ENCODE measurements at places on chromosomes 6 and 20.

- DNase-seq, result no peak
Measured at GRCh38 chr6:24329451-24329850, 28.4 kb downstream of the DCDC2 start.

GRCh38 chr6:121885399-121886152, 450.1 kb downstream of the GJA1 start:
- no peak for DNase-seq

- no peak for DNase-seq
Measured at GRCh38 chr6:52726741-52727535, 36.3 kb downstream of the GSTA2 start.

DNA sequence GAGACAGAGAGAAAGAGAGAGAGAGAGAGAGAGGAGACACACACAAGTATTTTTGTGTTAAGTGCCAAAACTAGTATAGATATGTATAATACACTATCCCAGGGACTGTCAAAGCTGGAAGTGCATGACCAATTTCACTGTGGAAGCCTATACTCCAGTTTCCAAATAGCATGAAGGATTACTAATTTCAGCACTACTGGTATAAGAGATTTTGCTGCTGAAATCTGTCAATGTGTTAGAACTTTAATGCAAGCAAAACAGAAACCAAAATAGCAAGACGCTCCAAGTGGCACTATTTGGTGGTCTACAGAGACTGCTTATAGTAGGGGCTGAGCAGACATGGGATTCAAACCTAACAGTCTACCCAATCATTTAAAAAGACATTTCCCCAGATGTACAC, 284.8 kb downstream of the BTBD9 start:
- no peak for DNase-seq

- no peak for DNase-seq
Measured at GRCh38 chr6:97282238-97282725, 734 bp downstream of the MMS22L start.

GRCh38 chr6:121237859-121238258, 96.4 kb downstream of the TBC1D32 start:
- DNase-seq, result no peak

- no peak for DNase-seq
Measured at GRCh38 chr6:166591026-166591425, 4.5 kb upstream of the RAMACL start.

- DNase-seq, result no peak
Measured at GRCh38 chr6:145025488-145025887, 709.8 kb downstream of the EPM2A start.

DNA sequence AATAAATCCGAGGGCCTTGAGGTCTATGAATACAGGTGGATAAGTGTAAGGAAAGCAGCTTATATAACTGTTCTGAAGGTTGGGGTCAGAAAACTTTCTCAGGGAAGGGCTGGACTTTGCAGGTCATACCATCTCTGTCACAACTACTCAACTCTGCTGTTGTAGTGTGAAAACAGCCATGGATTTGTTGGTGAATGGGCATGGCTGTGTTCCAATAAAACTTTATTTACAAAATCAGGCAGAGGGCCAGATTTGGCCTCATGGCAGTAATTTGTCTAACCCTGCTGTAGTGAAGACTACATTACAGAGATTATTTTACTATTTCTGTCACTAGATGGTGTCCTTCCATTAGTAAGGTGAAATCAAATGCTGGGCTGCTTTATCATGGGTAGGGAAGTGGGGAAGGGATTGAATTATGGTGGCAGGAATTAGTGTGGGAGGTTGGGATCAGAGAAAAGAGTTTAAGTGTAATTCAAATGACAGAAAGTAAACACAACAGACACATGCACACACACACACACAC, 409.6 kb upstream of the CHD6 start:
- no peak for DNase-seq

GRCh38 chr20:20561172-20561571, 151.3 kb downstream of the RALGAPA2 start:
- no peak for DNase-seq

All from activated naive CD4-positive, alpha-beta T cell treated with anti-CD3 and anti-CD28 coated beads, Interleukin-2, amount 50 U/mL, for 72 hours (primary cell).